ENCODE measurements at places on chromosomes 3 and 15.

DNA sequence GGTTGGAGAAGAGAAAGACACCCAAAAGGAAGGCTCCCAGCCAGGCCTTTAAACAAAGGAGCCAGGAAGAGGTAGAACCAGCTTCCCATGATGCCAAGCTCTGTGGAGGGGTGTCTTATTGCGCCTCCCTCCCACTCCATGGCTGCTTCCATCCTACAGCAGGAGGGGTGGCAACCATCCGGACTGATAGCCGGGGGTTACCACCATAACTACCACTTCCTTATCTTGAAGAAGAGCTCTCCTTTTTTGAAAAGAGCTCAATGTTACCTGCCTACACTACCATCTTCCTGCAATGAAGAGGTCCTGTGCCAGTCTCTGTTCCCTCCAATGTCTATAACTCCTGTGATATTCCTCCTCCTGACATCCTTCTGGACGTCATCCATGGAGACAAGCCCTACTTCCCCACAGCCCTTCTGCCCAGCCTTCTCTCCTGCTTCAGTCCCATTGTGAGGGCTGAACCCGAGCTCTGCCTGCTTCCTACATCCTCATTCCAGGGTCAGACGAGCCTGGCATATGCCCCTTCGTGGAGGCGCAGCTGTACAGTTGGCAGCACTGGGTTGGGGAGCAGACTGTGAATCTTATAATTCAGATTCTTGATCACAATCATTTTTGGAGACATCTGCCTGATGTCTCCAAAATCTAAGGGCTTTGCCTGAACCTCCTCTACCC, 8.5 kb downstream of the CCDC9B start:
- no peak for DNase-seq

DNA sequence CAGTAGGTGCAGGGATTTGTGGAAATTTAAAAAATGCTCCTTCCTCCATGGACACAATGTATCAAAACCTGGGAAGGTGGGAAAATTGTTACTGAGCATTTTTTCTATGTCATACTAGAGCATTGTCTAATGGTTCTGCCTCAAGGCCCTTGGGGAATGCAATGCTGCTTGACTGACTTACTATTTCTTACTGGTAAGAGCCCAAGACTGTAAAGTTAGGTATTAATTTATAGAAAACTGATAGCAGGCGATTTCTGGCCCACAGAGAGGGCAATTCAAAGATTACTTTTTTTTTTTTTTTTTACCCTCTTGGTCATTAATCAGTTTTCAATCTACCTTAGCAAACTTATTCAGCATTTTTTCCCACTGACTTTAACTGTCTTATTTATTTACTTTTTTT, 38.5 kb upstream of the MRPL3 start:
- DNase-seq, result no peak

DNA sequence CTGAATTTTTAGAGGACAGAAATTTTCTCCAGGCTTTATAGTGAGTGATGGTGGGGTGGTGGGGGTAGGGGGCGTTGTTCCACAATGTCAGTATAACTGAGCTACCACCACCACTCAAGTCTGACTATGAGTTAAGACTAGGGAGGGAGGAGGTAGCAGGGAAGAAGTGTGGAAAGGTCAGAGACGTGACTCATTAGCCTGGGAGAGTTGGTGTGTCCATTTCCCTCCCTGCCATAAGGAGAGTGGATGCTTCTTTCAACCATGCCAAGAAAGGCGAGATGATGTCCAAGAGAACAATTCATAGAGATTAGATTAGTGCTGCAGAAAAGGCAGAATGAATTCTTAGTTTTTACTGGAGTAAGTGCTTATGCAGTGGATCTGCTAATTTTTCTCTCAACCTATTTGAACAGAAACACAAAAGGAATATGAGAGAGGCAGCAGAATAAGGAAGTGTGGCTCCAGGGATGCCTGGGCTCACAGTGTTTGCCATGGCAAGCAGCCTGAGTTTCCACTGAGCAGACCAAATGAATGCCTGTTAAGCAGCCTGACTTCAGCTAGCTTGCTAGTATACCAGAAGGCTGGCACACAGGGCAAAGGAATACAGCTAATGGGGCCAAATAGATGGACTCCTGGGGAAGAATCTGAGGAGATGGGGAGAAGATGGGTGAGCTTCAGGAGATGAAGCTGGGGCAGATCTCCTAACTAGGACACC, 708.9 kb downstream of the NTRK3 start:
- no peak for DNase-seq

- no peak for DNase-seq
Measured at GRCh38 chr3:181176601-181177000, 187.1 kb upstream of the DNAJC19 start.

DNA sequence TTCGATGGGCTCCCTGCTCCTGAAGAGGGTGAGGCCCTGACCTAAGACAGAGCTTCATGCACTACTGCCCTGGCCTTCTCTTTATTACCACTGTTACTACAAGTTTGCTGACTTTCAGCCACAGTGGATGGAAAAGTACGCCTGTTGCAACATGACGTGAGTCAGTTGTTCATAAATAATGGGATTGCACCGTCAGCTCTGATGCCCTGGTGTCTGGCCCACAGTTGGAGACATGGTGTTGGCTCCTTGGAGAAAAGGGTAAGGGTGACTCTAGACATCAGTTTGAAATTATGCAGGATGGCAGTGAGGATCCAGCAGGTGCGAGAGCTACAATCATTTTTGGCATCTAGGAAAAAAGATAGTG, 5.5 kb downstream of the PAQR5 start:
- DNase-seq, result no peak

- no peak for DNase-seq
Measured at GRCh38 chr3:19456738-19457137, 308.4 kb downstream of the KCNH8 start.

DNA sequence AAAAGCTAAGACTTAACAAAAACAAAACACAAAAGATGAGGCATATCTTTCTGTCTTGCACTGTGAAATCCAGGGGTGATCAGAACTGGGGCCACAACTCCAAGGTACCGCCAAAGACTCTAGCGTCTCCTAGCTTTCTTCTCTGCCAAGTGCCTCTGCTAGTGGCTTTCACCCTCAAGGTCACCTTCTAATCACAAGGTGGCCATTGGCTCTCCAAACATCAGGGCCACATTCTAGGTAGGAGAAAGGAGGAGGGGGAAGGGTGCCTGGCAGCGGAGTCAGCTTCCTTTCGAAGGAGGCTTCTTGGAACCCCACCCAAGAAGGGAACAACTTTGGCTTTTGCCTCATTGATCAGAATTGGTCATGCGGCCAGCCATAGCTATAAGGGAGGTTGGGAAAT, 168.8 kb upstream of the SMAD3 start:
- no peak for DNase-seq

DNA sequence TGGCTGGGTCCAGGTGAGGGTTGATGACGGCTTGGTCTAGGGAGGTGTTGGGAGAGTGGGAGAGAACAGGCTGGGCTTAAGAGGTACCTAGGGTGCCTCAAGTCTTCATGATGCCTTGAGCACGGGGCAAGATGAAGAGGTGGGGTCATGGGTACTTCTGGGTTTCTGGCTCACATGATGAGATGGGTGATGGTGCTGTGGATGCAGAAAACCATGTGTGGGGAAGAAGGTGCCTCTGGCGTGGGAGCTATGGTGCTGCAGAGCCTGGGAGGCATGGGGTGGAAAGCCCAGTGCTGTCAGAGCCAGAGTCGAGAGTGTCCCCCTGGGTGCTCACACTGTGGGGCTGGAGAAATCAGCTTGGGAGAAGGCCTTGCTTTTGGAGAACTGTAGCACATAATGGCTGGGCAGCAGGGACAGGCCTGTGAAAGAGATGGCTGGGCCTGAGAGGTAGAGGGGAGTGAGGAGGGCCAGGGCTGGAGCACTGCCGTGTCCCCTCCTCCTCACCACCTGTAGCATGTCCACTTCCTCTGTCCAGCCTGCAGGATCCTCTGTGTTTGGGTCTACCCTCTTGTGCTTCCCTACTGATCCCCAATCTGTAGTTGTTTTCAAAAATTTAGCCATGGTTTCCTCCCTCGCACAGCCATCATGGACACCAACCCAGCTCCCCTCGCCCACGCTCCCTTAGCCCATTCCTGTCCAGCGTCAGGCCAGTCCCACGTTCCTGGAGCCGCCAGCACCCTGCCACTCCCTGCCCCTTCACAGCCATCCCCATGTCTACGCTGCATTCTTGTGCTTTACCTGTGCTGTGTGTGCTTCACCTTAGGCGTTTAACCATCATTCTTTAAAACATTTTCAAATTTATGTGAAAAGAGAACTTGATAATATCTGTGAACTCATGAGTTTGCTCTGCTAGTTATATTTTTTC, 132.0 kb downstream of the EEFSEC start:
- no peak for DNase-seq

GRCh38 chr15:43932907-43933306, 106.1 kb downstream of the WDR76 start:
- no peak for DNase-seq

GRCh38 chr15:71708051-71708429, 102.3 kb upstream of the NR2E3 start:
- no peak for DNase-seq

DNA sequence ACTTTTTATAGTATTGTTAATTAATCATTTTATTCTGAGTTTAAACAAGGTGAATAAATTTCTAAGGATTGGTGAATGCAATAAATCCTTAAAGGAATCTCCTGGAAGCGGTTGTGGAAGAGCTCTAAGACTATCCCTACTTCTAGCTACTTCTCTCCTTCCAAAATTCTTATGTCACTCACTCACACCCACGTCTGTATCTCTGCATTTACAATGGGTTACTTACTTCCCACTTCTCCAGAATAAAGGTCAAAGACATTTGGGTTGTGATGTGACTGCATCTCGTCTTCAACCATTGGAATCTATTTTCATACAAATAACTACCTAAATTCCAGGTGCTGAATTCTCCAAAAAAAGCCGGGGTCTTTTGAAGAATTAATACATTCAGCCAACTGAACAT, 234.2 kb upstream of the MDFIC2 start:
- no peak for DNase-seq

DNA sequence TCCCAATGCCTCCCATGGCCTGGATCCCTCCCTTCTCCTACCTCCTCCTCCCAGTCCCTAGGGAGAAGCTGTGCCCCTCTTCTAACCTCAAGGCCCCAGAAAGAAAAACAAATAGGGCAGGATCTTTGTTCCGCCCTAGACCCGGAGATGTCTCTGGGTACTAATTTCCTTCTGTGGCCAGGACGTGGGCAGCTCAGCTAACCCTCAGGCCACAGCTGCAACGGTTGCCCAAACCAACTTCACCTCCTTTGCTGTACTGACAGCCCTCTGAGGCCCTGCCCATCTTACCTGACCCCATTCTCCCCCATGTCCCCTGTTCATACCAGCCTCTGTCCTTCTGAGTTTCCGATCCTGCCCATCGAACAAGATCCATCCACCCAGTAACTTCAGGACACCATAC, 70.7 kb downstream of the SRGAP3 start:
- DNase-seq, result no peak

DNA sequence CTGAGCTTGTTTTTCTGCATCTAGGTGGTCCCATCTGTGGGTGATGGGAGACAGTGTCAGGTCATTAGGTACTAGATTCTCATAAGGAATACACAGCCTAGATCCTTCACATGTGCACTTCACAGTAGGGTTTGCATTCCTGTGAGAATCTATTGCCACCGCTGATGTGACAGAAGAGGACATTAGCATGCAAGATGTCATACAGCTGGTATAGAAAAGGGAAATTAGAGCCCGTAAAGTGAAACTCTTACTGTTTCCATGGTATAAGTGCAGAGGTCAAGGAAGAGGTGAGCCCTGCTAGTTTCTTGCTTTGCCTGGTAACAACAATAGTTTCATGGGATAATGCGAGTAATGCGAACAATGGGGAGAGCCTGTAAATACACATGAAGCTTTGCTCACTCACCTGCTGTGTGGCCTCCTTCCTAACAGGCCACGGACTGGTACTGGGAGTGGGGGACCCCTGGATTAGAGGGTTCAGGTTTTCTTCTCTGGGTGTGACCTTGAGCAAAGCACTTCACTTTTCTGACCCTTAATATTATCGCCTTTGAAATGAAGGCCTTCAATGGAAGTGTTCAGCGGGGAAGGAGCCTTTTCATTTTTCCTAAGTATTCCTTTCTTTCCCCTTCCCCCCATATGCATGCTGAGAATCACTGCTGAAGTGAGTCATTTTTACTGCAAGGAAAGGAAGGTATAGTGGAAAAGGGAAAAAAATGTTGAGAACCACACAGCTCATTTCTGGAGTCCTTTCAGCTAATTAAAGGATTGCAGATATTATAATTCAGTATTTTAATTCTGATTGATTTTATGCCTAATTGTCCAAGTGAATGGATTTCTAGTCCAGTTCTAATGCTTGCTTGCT, 286.4 kb downstream of the UBE2E2 start:
- no peak for DNase-seq

GRCh38 chr15:85685356-85685755, 109.4 kb downstream of the KLHL25 start:
- DNase-seq, result no peak

DNA sequence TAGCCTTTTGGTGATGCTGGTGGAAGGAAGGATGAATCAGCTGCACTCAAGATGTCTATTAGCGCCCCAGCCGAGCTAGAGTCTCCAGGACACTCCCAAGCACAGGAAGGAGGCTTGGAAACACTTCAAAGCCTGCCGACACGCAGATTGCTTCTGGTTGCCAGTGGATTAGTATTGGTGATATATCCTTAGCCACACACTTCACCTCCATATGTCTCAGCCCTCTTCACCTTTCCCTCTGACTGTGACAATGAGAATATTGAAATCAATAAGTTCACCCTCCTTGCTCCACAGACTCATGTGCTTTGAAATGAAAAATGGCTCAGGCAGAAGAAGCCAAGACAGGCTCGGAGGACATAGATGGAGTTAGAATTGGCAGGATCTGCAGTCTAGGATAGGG, 102.9 kb upstream of the LRRN1 start:
- no peak for DNase-seq

- no peak for DNase-seq
Measured at GRCh38 chr3:176687754-176688153, 509.5 kb downstream of the TBL1XR1 start.

DNA sequence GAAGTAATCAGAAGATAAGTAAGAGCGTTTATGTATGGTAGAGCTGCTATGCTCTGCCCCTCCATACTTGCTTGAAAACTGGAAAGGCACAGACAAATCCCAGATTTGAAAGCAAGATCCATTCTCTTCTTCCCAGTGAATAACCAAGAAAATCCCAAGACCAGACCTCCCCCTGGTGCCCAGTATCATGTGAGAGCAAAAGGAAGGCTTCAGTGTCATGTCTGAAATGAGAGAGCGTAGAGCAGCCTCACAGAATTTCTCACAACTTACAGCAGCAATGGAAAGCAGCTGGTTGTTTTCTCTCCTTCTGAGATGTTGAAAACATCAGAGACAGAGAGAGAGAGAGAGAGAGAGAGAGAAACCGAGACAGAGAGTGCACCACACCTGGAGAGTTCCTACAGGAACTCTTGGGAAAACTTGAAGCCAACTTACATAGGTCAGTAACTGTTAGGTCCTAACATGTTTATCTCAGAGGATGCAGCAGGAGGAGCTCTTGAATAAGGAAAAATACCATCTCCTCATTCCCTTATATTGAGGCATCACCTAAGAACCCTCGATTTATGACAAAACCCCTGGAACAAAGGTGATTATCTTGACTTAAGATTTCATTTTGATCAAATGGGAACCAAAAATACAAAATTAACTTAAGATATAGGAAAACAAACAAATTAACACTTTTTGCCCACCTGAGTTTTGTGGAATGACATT, 273.3 kb downstream of the NSUN3 start:
- DNase-seq, result no peak

- DNase-seq, result no peak
Measured at GRCh38 chr3:159911664-159912037, 77.0 kb upstream of the IL12A start.

GRCh38 chr15:20356911-20357480, 184.6 kb downstream of the GOLGA6L6 start:
- no peak for DNase-seq

GRCh38 chr3:44111482-44111881, 130.2 kb upstream of the TOPAZ1 start:
- DNase-seq, result no peak

- no peak for DNase-seq
Measured at GRCh38 chr3:191290311-191291025, 38.7 kb upstream of the CCDC50 start.

All from NK-92 treated with Interleukin-12 subunit alpha and Interleukin-12 subunit beta, amount 100 ng/mL, for 24 hours (cell line).